ENCODE measurements at places on chromosomes 3 and 15.

DNA sequence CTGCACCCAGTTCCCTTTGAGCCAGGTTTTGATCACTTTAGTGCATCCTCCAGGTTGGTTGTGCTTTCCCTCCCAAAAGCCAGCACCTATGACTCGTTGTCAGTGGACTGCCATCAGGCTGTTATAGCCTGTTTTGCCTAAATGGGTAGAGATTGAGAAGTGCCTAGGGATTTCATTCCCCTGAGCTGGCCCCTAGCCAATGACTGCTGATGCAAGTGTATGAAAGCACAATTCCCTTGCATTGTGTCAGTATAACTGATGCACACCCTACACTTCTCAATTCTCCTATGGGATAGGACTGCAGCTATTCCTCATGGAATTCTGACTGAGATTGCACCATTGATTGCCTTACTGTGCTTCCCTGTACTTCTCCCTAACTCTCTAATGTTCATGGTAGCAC, 102.1 kb upstream of the ARPP21 start:
- no peak for DNase-seq

GRCh38 chr3:127265581-127265981, 22.3 kb downstream of the PRR20G start:
- DNase-seq, result no peak

GRCh38 chr3:111472556-111472955, 69.4 kb upstream of the CD96 start:
- DNase-seq, result no peak

GRCh38 chr3:173253471-173253870, 112.4 kb upstream of the SPATA16 start:
- DNase-seq, result no peak

DNA sequence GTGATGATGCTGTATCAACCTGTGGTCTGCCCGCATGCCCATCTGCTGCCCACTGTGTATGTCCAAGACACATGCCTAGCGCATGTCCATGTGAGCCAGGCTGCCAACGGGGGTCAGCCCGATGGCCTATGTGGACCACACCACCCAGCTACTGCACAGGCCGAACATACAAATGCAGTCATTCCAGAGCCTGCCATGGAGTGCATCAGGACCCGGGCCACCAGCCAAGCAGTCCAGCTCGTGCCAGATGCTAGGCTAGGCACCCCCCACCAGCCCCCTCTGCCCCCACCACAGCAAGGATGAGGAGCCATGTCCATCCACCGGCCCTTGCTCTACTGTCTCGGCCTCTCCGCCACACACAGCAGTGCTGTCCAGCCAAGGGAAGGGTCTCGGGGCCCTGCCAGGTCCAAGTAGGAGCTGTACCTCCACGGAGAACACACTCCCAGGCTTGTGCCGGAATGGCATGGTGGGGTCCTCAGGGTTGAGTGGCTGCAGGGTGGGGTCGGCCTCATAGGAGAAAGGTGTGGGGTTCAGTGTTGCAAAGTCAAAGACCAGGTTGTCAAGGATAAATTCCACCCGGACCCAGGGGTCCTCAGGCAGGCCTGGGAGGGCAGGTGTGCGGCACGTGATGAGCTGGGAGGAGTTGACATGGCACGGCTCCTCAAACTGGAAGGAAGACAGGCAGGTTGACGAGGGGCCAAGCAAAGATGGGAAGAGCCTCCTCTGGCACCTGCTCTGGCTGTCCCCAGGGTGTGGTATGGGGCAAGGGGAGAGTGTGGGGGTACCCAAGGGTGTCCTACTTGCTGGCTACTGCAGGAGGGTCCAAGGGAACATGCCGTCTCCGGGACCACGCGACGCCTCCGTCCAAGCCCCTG, 15.3 kb downstream of the PLXNB1 start:
- no peak for DNase-seq

DNA sequence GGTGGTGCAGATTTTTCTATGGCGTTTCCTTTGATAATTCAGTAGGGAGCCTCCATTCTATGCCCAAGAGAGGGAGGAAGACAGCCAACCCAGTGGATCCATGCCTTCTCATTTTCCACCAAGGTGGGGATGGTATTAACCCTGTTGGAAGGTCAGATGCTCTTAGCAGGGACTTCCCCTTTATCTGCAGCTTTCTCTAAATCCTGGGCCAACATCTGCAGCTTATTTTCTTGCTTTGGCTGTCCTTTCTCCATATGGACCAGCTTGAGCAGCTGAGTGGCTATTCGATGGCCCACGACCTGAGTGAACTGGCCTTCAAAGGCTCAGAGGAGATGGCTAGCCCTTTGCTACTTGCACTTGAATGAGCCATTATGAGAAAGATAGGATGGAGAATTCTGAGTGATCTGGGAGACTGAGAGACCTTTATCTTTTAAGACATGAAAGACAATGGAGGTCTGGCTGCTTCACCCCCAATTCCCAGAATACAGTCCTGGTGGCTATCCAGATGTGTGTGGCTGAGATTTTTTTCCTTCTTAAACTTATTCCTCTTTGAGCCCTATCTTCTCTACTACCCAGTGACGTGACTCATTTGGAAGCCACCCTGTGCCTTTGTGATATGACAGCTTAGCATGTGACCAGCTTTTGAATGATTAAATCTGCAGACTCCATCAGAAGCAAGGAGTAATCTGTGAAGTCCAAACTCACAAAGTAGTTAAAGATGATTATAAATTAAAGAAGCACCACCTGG, 39.6 kb upstream of the TRAK1 start:
- DNase-seq, result no peak

- no peak for DNase-seq
Observed at GRCh38 chr15:53830707-53831386, 71.4 kb upstream of the WDR72 start.

- DNase-seq, result no peak
Observed at GRCh38 chr15:55389264-55389607, 18.9 kb downstream of the CCPG1 start.

GRCh38 chr3:128496602-128497304, 3.8 kb upstream of the GATA2 start:
- DNase-seq, result no peak

DNA sequence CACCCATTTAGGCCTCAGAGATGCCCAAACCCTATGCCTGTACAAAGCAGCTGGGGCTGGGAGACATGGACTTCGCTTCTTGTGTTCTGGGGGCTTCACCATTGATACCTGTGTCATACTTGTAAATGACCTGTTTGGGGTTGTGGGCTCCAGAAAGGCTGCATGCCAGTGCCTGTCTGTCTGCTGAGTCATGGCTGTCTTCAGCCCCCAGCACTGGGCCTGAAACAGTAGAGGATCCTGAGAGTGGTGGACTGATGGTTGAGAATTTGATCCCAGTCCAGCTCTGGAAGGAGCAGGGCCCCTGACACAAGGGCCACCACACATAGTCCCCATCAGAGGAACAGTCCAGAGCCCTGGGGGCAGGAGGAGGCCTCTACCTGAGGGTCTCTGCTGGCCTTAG, 24.6 kb upstream of the APEH start:
- DNase-seq, result no peak

GRCh38 chr3:121362035-121362734, 183.6 kb downstream of the POLQ start:
- DNase-seq, result no peak

DNA sequence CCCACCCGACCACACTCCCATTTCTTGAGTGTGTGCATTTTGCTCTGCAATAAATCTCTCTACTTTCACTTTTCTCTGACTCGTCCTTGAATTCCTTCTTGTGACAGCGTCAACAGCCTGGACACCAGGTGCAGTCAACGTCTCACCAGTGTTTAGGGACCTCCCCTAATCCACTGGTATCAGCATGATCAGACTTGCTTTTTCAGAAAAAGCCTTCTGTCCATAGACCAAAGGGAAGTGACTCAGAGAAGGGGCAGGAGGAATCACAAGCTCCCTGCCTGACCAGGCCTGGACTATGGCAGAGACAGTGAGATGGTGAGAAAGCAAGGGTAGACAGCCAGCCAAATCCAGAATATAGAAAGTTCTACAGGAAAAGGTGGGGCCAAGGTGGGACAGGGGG, 15.5 kb downstream of the CCR5 start:
- DNase-seq, result no peak

DNA sequence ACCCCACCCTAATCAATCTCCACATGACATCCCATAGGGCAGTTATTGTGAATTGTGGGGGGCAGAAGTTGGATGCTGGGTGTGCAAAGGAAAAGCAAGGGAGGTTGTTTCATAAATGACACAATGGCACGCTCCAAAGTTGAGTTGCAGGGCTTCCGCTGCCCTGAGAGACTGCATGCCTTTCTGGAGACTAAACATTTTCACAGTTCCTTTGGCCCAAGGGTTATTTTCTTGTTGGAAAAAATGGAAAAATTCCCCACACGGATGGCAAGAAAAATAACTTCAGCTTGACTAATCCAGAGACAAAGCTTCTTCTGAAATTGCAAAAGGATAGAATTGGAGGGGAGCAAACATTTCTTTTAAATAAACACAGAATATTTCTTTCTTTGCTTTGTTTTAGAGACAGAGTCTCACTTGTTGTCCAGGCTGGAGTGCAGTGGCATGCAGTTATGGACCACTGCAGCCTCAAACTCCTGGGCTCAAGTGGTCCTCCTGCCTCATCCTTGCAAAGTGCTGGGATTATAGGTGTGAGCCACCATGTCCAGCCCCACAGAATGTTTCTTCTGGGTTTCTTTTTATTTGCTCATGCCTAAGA, 19.1 kb upstream of the TPM1 start:
- no peak for DNase-seq

DNA sequence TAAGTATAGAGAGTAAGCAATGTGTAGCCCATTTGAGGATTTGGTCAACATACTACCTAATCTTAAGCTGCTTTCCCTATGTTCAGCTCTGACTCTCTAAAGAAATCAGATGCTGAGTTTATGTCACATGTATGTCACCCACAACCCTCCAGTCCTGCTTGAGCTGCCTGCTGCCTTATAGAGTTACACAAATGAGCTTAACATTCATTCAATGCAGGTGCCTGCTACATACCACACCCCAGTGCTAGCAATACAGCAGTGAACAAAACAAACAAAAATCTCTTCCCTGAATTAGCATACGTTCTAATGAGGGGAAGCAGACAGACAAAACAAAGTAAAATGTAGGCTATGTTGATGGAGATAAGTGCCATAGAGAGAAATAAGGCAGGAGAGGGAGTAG, 93.0 kb downstream of the HHLA2 start:
- DNase-seq, result no peak

DNA sequence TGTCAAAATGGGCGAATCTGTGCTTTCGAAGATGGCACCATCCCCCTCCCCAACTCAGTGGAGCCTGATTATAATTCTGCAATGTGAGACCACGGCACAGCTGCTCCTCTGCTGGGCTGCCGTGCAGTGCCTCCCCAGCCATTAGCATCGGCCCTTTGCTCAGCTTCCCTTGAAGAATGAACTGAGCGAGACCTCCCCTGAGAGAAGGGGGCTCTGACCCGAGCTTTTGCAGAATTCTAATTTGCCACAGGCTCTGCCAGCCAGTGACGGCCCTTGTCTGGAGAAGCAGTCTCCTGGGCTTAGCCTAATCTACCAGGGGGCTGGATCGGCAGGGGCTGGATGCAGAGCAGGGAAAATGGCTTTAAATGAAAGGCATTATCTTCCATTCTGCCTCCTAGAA, 57.2 kb downstream of the GLDN start:
- no peak for DNase-seq

DNA sequence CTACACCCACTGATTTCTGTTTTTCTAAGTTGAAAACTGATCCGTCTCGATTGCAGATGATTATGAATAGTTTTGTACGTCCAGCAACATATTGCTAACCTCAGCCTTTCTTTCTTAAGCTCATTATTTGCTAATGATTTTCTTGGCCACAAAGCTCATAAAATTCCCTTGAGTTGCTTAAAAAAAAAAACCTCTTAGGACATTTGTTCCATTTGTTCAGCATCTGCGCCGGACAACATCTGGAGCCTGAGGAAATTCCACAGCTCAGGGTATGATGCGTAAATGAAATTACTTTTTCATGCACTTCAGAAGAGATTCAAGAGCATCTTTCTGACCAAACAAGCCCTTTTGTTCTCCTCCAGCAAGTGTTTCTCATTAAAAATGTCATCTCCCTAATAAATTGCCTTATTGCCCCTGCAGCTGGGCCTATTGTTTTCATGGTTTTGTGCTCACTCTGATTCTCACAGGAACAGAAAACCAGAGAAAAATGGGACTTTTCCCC, 249.1 kb upstream of the MCTP2 start:
- DNase-seq, result no peak

- DNase-seq, result no peak
Observed at GRCh38 chr3:132486099-132486498, 68.8 kb downstream of the DNAJC13 start.

DNA sequence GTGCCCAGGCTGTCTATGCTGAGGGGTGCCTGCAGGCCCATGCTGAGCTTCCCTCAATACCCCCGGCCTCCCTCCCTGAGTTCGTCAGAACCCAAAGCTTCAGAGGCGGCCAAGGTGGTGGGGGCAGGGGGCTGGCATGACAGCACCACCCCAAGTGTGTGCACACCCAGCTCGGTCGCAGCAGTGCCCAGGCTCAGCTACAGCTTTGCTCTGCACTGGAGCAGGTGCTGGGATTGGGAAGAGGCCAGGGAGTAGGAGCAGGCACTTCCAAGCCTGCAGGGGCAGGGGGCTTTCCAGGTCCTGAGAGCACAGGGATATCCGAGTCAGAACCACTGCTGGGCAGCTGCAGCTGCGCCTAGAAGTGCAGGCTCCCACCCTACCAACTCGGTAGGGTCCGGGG, 283.9 kb downstream of the UBE2E2 start:
- no peak for DNase-seq

- peak; percentile 24 for DNase-seq
Observed at GRCh38 chr3:58998476-58999117, 51.2 kb downstream of the CFAP20DC start.

- DNase-seq, result no peak
Observed at GRCh38 chr3:58051196-58051595, 43.0 kb downstream of the FLNB start.

DNA sequence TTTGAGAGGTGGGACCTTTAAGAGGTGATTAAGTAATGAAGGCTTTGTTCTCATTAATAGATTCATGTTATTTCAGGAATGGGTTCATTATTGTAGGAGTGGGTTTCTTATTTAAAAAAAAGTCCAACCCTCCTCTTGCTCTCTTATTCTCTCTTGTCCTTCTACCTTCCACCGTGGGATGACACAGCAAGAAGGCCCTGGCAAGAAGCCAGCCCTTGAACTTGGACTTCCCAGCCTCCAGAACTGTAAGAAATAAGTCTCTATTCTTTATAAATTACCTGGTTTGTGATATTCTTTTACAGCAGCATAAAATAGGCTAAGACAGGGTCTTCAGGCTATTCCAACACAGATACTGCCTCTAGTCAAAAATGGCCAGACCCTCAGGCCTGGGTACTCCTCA, 62.2 kb downstream of the MYLK start:
- no peak for DNase-seq

- DNase-seq, result no peak
Observed at GRCh38 chr3:27503526-27503925, 19.3 kb upstream of the SLC4A7 start.
